ENCODE measurements at places on chromosomes 6 and 20.
A peak's percentile ranks its signal among the peaks of the same experiment; 100 is the strongest.

DNA sequence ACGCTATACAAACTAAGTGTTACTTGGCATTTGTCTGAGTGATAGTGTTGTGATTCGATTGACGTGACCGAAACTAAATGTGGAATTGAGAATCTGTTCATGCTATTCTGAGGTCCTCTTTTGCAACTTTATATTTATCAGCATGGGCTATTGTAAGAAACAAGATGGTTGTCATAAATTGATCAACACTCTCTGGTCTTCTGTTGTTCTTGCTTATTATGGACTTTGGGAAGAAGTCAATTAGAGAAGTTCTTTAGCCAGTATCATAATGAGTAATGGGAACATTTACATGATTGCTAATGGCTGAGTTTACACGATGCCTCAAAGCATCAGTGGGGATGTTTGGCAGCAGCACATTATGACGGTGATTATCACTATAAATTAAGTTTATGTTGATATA is 195.0 kb downstream of the CD83 start:
- no peak for DNase-seq

- DNase-seq: no peak
Measured at GRCh38 chr20:13180986-13181889, 39.8 kb upstream of the ISM1 start.

- DNase-seq: no peak
Measured at GRCh38 chr6:4020822-4021132, 58.2 kb downstream of the FAM217A start.

DNA sequence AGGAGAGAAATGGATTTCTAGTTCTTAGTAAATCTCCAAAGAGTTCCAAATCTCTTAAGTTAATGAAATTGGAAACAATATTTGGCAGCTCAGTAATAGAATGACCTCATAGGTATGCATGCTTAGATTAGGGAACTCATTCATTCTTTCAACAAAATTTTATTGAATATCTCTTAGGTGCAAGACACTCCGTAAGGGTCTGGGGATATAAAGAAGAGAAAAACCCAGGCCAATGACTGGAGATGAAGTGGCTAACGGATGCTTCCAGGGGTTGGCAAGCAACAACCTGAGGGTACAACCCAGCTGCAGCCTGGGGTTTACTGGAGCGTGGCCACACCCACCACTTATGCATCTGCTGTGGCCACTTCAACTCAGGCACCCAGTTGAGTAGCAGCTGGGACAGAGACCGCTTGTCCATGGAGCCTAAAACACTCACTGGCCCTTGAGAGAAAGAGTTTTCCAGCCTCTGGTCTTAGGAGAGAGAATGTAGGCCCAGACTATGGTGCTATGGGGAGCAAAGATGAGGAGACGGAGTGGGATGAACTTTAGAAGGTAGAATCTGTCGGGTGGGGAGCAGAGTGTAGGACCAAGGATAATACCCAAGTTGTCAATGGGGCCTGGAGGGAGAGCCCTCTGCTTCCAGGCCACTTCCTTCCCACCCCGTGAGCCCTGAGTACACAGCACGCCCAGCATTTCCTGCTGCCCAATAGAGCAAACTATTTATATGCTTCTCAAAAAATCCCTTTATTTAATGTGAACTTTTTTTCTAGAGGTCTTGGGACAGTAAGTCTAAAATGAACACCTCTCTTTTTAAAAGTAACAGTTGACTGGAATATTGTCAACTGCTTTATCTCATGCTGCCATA is 46.8 kb upstream of the PXDC1 start:
- DNase-seq: no peak

GRCh38 chr6:34074064-34074742 is 71.7 kb downstream of the GRM4 start:
- no peak for DNase-seq

- no peak for DNase-seq
Measured at GRCh38 chr20:35598899-35599775, 16.5 kb upstream of the SPAG4 start.

GRCh38 chr20:22905658-22906057 is 129.5 kb upstream of the SSTR4 start:
- no peak for DNase-seq

DNA sequence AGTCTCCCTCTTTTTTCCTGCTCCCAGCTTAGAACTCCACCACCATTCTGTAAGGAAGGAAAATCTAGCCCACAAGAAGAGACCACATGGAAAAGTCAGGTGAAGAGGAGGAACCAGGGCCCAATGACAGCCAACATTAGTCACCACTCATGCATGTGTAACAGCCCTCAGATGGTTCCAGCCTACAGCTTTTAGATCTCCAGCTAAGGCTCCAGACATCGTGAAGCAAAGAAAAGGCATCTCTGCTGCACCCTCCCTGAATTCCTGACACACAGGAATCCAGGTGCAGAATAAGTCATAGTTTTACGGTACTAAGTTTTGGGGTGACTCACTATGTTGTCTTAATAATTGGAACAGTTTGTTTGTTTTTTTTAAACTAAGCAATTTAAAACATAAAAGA is 25.5 kb downstream of the DCDC2 start:
- DNase-seq: peak; percentile 76

- no peak for DNase-seq
Measured at GRCh38 chr20:31853481-31853880, 8.1 kb upstream of the FOXS1 start.

GRCh38 chr20:64131406-64131805 is 24.0 kb upstream of the NPBWR2 start:
- DNase-seq: no peak

- no peak for DNase-seq
Measured at GRCh38 chr6:33057222-33058150, 16.0 kb downstream of the HLA-DPA1 start.

DNA sequence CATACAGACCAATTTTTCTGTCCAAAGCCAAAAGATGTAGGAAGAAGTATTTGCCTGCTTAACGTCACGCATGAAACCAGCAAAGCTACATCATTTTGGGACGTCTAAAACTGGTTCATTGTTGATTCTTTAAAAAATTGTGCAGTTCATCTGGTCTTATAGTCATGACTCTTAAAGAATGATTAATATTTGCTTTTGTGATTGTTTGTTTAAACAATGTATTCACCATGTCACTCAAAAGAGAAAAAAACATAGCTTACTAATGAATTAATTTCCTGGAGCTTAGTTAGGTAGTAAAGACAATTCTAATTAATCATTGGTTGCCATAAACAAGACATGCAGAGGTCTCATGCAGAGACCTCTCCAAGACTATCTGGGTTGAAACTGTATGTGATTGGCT is 157.3 kb downstream of the RPS12 start:
- no peak for DNase-seq

DNA sequence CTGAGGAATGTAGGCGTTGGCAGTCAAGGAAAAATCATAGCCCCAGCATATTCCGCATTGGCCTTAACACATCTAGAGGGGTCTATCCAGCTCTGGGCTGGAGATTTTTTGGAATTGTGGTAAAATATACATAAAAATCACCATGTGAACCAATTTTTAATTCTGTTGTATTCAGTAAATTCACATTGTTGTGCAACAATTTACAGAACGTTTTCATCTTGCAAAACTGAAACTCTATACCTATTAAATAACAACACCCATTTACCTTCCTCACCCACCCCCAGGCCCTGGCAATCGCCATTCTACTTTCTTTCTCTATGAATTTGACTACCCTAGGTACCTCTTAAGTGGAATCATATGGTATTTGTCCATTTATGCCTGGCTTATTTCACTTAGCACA is 6.8 kb upstream of the JAG1 start:
- DNase-seq: no peak

GRCh38 chr20:46282669-46283068 is 25.6 kb downstream of the CDH22 start:
- no peak for DNase-seq

DNA sequence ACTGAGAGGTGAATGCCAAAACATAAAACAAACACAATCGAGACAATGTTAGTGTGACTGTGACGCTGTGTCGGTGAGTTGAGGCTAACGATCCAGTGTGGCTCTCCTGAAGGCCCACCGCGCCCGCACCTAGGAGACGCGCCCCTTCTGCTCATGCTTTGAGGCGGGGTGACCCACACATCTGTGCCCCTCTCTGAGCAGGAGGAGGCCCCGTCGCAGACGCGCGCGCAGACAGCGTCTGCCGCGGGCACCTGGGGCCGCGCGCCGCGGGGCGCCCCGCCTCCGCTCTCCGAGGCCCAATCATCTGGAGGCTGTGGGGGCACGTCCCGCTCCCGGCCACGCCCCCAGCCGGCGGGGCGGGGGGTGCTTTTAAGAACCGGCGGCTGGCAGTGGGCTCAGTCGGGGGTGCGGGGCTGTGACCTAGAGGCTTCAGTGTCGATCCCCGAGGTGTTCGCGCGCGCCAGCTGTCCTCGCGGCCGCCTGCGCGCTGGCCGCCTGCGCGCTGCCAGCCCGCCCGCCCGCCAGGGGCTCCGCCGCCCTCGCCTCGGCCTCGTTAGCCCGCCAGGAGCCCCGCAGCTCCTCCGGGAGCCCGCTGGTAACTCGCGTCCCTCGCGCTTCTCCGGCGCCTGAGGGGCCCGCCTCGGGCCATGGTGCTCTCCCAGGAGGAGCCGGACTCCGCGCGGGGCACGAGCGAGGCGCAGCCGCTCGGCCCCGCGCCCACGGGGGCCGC is at the start of gene SLC16A10:
TSS of gene SLC16A10 (plus strand) at position 398 of the 730 bp plus-strand sequence. CDS start at position 648, 250 bp downstream.
- no peak for DNase-seq

DNA sequence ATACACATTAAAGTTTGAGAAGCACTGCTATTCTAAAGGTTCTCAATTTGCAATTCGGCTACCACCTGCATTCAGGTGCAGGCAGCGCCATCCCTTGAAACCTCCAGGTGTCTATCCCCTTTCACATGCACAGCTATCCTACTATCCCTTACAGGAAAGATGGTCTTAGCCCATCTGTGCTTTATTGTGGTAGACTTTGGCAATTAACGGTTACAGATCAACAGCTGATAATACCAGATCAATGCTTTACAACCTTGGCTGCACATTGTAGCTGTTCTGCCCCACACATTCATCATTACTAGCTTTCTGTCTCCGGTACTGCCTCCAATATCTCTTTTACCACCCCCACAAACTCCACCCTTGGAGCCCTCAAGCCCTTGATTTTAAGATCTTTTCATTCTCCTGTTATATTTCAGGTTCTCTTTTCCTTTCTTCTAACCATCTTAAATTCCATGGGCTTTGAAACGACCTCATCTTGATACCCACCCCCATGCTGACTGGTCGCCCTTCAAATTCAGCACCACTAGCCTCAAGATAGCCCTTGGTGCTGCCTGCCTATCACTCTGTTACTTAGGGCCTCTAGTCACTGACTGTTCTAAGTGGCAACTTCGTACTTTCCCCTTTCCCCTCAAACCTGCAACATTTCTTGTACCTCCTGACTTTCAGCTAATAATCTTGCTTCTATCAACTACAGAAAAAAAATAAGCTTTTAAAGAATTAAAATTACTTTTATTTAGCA is 50.8 kb downstream of the SPTLC3 start:
- no peak for DNase-seq

DNA sequence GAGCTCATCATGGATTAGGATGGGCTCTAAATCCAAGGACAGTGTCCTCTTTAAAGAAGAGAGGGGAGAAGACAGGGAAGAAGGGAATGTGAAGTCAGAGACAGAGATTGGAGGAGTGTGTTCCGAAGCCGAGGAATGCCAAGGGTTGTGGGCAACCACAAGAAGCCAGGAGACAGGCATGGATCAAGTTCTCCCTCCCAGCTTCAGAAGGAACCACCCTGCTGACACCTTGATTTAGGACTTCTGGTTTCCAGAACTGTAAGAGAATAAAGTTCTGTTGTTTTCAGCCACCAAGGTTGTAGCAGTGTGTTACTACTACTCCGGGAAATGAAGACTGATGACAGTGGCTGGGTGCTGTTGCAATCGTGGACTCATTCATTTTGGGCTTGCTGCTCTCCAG is 120.1 kb downstream of the RPS12 start:
- DNase-seq: no peak

DNA sequence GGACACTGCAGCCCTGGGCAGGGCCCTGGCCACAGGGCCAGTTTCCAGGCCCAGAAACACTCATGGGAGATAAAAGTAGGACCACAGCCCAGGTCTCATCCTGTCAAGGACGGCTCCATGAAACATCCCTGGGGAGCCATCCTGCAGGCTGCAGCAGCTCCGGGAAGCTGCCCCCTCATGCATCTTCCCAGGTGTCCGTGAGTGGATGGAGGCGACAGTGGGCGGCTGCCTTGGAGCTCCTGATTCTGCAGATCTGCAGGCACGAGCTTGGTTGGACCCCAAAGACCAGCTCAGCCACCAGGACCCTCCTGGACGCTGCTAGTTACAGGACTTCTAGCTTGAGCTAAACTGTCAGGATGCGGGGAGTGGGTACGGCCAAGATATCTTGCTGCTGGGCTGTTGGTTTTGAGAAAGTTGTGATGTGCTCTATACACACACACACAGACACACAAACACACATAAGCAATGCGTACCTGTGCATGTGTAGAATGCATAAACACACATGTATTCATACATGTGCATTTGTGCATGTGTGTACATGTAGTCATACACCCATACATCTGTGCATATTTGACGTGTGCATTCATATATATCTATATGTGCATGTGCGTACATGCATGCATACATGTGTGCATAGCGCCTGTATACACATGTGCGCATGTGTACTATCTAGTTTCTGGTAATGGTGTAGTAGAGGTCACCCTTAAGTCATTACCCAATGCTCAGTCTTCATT is 297.8 kb downstream of the TAF4 start:
- DNase-seq: no peak

GRCh38 chr6:144310765-144311164 is 25.6 kb downstream of the UTRN start:
- no peak for DNase-seq

DNA sequence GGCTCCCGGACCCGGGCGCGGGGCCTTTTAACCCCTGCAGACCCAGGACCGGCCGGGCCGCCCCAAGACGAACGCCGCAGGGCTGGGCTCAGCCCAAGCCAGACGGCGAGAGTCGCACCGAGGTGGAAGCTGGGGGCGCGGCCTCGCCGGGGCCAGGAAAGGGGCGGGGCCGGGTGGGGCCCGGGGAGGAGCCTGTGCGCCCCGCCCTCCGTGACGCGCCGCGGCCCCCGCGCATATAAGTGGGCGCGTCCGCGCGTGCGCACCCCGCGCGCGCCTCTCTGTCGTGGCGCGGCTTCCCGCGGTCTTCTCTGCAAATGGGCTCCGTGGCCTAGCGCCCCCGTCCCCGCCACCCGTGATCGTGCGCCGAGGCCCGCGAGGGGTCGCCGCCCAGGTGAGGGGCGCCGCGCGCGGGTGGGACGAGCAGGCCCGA is at the start of gene PPDPF:
TSS of gene PPDPF (plus strand) at position 262 of the 430 bp plus-strand sequence. CDS start 544 bp downstream, outside the sequence.
- DNase-seq: peak; percentile 20

DNA sequence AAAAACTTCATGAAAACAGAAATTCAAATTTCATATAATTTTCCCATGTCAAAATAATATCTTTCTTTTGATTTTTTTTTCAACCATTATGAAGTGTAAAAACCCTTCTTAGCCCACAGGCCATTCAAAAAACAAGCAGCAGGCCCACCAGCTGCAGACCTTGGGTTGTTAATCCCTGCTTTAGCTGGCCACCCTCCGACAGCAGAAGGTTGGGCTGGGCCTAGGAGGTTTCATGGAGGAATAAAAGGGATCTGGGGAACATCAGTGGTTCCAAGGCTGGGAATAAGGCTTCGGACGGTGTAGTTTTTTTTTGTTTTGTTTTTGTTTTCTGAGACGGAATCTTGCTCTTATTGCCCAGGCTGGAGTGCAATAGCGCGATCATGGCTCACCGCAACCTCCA is 3.6 kb upstream of the HSP90AB1 start:
- DNase-seq: no peak

- no peak for DNase-seq
Measured at GRCh38 chr6:44226368-44227147, 3.2 kb downstream of the SLC29A1 start.

- no peak for DNase-seq
Measured at GRCh38 chr6:109420751-109421150, 19.7 kb downstream of the PPIL6 start.

Measured in non-pigmented ciliary epithelial cell (primary cell).